Right lung (tissue), 10 donors: ENCODE measurements at places on chromosomes 6 and 20.
A peak's percentile ranks its signal among the peaks of the same experiment; 100 is the strongest.

- no peak for DNase-seq
These were observed 6.8 kb upstream of the ADTRP start for GRCh38 chr6:11785415-11785773.

GRCh38 chr6:144769142-144769541 lies 484.0 kb downstream of the UTRN start:
- peak; percentile 17 for DNase-seq

- DNase-seq = no peak
These were observed 15.4 kb upstream of the PDE10A start for GRCh38 chr6:165678429-165678828.

DNA sequence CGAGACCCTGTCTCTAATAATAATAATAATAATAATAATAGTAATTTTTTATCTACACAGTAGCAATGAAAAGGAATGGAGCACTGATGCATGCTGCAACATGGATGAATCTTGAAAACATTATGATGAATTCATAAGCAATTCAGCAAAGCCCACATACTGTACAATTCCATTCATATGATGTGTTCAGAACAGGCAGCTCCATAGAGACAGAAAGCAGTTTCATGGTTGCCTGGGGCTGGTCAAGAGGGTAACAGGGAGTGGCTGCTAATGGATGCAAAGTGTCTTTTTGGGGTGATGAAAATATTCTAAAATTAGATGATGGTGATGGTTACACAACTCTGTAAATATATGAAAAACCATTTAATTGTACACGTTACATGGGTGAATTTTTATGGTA lies 43.6 kb downstream of the SLC24A3 start:
- no peak for DNase-seq

DNA sequence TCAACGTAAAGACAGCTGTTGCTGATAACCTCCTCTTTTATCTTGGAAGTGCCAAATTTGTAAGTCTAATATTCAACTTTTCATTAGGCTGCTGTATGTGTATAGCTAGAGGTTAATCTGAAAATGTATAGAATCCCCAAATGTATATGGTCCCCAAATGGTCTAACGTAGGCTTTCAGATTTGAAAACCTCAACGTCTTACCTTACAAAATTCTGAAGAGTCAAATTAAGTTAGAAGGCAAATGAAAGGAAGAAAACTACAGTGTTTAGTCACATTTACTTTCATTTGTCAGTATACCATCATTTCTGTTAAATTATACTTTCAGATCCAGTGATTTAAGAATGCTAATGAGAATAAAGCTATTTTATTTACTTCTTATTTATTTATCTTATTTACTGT lies 256.9 kb downstream of the ARHGAP18 start:
- no peak for DNase-seq

- DNase-seq = peak; percentile 37
These were observed 130.5 kb downstream of the ZFP64 start for GRCh38 chr20:52060794-52061714.

GRCh38 chr6:45955597-45955996 lies 60.1 kb downstream of the CLIC5 start:
- no peak for DNase-seq

DNA sequence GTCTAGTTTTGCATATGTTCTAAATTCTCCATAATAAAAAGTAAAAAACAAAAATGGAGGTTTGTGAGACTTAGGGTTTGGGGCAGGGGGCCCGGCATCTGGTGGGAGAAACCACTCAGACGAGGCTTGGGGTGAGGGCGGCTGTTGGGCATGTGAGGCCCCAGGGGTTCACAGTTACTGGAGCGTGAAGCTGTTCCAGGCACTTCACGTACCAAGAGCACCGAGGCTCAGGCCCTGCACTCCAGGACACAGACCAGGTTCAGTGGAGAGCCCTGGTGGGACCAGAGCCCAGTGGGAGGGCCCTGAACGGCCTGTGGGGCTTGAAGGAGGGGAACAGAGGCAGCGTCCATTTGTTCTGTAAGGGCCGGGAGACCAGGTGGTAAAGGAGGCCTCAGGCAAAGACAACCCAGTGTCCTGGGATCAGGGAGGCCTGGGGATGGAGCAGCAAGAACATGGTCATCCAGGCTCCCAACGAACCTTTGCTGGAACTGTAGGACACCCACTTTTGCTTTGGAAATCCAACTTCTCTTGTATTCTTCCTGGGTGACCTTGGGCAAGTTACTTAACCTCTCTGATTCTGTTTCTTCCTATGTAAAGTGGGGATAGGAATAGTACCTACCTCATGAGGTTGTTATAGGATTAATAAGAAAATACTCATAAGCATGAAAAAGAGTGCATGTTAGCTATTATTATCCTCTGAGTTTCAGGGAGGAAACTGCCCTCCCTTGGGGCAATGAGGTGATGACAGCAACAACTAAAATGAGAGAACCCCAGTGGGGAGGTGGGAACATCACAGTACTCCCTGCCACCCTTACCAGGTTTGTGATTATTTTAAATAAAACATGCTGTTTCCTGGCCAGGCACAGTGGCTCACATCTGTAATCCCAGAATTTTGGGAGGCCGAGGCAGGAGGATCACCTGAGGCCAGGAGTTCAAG lies 1.1 kb upstream of the FGD2 start:
- DNase-seq = no peak

DNA sequence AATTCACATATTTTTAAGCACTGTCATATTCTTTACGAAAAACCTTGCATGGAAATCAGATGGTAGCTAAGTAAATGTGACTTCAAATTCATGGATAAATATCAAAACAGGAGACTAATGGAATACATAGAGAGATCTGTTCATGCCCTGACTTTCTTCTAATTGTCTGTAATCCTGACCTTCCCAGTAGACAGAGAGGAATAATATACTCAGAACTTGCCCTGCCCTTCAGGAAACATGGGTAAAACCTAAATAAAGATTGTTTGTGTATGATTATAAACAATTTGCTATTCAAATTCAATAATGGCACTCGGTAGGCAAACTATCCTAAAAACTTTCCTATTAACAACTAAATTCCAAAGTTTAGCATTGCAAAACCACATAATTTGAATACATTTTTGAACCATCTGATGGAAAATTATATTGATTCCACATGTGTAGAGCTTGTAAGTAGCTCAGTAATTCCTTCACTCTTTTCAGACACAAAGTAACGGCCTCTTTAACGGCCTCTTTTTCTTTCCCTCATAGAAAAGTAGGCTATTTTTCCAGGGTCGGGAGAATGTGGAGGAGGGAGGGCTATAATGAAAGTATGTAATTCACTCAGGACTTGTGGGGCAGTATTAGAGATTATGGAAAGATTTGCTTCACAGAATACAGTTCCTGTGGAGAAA lies 227.6 kb downstream of the ALDH8A1 start:
- no peak for DNase-seq

DNA sequence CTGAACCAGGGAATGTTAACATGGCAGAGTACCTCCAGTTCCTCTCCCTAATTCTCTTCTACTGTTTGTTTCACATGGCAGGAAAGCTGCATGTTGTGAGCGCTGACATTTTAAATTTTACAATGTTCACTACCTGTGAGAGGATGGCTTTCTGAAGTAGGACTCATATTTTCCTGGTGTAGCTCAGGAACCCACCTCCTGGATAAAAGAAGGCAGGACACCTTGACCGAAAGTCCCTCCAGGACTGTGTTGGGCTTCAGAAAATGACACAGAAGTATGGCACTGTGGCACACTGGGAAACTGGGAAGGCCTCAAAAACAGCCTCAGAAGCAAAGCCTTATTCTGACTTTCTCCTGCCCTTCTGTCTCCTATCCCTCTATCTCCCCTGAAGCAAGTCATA lies 33.3 kb downstream of the PTPRK start:
- DNase-seq = no peak

DNA sequence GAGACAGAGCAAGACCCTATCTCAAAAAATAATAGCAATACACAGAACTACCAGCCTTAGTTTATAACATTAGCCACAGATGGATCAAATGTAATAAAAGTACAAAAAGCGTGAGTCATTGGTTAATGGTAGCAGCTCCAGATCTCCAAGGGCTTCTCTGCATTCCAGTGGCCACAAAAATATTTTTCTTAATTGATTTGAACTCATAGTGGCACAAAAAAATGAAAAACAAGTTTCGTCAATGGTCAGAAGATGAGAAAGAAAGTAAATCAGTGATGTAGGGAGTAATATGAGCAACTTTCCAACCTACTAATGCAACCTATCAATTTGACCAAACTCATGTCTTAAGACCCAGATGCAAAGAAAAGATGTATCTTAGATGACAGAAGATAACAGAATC lies 79.6 kb downstream of the CEP57L1 start:
- no peak for DNase-seq

DNA sequence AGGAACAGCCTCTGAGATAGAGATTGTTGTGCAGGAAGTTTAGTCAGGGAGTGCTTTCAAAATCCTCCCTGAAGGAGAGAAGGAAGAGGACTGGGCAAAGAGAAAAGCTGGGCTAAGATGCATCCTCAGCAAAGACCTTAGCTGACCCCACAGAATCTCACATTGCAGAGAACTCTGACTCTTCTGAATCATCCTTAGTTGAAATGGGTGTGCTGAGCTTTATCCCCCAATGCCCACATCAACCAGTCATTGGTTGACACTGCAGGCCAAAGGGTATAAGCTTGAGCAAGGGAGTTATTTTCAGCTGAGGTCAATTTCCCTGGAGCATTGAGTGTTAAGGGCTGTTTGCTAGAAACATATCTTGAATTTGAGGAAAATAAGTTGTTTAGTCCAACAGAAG lies 732.2 kb downstream of the CBLN4 start:
- DNase-seq = no peak

DNA sequence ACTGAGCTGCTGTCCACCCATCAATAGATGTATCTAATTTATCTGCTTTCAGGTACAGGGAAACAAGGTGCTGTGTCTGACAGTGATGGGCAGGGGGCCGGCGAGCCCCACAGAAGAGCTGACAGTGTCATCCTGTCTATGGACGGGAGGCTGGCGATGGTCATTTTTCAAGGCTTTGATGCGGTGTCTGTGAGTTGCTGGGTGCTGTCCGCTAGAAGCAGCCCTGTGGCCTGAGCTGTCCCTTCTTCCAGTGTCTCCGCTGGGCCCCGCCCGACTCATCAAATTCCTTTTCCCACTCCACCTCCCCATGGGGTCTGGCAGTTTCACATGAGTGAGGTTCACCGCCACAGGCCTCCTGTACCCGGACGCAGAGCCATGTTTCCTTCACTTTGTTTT lies 161.4 kb upstream of the PMEPA1 start:
- DNase-seq = no peak

DNA sequence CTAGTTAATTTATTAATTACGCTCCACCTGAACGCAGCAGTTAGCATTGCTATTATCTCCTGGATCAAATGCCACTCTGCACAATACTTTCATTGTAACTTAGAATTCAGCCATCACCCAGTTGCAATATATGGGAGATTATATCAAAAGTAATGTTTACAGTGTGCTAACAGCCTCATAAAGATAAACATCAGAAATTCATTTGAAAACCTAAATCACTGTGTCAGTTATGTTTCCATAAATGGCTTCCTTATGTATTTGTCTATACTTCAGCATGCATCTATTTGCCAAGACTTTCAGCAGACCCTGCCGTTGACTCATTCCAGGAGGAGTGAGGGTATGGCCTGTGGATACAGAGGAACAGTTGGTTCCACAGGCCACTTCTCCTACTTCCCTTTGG lies 300.1 kb downstream of the TFAP2B start:
- DNase-seq = no peak

- DNase-seq = no peak
These were observed 201.2 kb upstream of the MYLIP start for GRCh38 chr6:15927531-15928225.

DNA sequence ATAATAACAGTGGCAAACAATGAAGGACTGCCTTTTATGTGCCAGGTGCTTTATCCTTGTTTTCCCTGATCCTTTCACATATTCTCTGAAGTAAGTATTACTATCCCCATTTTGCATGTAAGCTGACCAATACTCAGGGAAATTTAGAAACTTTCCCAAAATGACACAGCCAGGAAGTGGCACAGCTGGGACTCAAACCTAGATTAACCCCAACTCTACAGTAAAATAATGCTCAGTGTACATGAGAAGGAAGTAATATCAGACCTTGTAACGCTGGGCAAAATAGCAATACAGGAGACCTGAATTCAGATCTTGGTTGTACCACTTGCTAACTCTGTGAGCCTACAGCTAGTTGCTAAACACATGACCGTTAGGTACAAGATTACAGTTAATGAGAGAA lies 26.8 kb upstream of the NRSN1 start:
- no peak for DNase-seq

- DNase-seq = peak; percentile 20
These were observed 631 bp downstream of the MDGA1 start for GRCh38 chr6:37696841-37697662.

DNA sequence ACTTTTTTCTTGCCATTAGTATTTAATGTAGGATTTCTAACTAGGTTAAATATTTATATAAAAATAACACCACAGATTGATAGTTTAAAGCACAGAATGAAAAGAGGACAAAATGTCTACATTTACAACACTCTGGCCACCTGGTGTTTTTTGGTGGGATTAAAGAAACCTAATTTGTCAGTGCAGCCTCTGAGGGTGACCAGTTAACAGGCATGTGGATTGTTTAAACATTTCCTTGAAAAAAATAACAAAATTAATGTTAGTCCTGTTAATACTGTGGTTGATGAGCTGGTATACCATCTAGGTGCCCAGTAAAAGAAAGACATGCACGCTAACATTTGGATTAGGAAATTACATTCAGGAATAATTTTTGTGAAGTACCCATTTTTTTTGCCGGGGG lies 8.8 kb downstream of the SLC9A8 start:
- no peak for DNase-seq

DNA sequence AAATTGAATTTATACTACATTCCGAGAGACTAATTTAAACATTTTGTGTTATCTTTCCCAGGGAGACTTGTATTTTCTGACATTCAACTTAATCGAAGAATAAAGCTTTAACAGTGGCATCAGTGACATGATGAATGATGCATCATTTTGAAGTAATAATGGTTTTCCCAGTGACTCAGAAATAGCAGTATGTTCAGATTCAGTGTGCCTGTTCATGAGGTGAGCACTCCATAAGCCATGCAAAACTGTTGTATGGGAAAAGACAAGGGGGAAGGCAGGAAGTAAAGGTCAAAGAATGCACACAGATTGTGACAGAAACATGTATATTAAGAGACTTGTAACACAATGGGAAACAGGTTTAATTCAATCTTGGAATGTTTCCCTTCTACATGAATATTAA lies 1348.2 kb upstream of the GJE1 start:
- no peak for DNase-seq

DNA sequence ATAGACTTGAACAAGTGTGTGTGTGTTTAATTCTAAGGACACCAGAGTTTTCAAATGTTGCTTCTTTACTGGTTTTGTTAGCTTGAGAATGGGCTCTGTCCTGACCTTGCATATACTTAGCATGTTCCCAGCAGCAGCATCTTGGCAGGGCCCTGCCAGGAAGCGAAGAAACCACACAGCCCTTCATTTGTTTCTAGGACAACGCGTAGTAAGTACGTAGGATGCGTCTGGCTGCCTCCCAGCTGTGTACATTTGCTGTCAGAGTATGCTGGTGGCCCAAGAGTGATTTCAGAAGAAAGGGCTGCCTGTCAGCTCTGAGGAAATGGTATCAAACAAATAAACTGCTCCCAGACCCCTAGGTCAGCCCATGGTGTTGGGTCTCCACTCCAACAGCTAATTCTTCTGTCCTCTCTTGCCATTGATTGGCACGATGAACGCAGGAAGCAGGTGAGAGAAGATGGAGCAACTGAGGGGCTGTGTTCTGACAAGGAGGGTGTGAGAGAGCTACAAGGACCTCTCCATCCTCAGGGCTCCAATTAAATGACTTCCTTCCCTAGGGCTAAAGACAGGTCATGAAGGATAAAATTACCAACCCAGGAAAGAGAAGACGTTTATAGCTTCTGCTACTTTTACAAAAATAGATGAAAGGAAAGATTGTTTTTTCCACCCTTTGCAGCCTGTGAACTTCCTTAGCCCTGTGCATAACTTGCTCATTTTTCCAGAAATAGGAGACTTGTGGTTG lies 55.9 kb upstream of the HDDC2 start:
- no peak for DNase-seq
